ENCODE measurements at places on chromosomes 12 and 14.

- no peak for DNase-seq
Observed at GRCh38 chr12:15534322-15534721, 212.0 kb downstream of the PTPRO start.

GRCh38 chr12:81957631-81958030, 198.5 kb upstream of the PPFIA2 start:
- no peak for DNase-seq

GRCh38 chr14:69968132-69968531, 88.9 kb downstream of the SMOC1 start:
- DNase-seq = no peak

DNA sequence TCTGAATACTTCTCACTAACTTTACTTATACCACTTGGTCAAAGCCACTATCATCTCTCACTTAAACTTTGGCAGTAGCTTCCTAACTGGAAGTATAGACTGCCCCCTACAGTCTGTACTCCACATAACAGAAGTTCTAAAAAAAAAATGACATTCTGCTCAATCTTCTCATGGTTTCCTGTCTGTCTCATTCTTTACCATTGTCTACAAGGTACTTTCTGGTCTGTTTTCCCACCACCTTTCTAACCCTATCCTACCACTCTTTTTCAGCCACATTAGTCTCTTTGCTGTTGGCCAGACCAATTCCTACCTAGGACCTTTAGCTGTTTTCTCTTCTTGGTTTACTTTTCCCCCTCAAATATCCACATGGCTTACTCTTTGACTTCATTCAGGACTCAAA, 14.7 kb downstream of the CPSF6 start:
- DNase-seq = peak; percentile 84

GRCh38 chr12:95205016-95205624, 12.1 kb downstream of the FGD6 start:
- DNase-seq = no peak

- no peak for DNase-seq
Observed at GRCh38 chr14:80346395-80346794, 135.1 kb upstream of the DIO2 start.

DNA sequence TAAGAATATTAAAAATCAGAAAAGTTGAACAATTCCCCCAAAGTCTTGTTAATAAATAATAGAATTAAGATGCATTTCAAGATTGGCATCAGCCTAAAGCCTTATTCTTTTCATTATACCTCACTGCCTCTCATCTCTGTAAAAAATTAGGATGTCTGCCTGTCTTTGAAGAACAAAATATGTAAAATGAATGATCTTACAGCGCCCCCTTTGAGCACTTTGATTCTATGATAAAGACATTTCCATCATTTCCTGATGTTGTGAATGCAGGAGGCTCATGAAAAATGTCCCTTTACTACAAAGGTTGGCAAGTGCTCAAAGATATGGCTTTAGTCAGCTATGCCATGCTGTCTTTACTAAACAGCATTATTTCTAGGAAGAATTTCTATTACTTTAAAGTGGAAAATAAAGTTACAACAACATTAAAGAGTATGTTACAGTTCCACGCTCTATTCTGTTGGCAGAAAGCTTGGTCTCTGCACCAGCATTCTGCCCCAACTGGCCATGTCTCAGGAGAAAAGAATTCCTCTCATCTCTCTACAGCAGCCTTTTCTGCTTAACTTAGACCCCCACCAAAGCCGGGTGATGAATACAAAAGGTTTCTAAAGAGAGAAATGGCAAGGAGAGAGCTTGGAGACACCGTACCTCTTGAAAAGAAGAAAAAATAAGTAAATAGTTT, 95.1 kb downstream of the LLPH start:
- DNase-seq = no peak

- no peak for DNase-seq
Observed at GRCh38 chr12:115570069-115570777, 707.3 kb downstream of the MED13L start.

- no peak for DNase-seq
Observed at GRCh38 chr12:71848212-71848611, 8.7 kb downstream of the TBC1D15 start.

GRCh38 chr12:63888908-63889635, 44.6 kb downstream of the SRGAP1 start:
- DNase-seq = no peak

DNA sequence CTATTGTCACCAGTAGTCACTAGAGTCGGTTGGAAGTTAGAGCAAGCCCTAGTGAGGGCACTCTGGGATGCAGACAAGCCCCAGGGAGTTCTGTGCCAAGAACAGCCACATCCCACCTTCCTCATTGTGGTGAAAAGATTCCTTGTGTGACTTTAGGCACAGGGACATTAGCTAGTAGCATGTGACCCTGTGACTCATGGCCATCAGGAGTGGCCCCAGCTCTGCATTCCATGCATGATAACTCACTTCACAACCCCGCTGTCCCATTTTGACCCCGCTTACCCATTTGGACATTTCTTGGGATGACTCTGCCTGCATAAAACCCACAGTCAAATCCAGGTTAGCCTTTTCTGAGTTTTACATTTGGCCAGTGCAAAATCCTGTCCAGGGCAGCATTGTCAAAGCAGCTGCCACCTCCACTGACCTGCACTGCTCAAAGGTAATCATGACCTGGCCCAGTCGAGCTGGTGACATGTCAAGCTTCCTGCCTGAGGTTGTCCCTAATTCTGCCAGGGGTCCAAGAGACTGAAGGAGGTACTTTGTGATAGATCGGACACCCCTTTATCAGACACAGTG, 430.5 kb downstream of the DPF3 start:
- DNase-seq = no peak

DNA sequence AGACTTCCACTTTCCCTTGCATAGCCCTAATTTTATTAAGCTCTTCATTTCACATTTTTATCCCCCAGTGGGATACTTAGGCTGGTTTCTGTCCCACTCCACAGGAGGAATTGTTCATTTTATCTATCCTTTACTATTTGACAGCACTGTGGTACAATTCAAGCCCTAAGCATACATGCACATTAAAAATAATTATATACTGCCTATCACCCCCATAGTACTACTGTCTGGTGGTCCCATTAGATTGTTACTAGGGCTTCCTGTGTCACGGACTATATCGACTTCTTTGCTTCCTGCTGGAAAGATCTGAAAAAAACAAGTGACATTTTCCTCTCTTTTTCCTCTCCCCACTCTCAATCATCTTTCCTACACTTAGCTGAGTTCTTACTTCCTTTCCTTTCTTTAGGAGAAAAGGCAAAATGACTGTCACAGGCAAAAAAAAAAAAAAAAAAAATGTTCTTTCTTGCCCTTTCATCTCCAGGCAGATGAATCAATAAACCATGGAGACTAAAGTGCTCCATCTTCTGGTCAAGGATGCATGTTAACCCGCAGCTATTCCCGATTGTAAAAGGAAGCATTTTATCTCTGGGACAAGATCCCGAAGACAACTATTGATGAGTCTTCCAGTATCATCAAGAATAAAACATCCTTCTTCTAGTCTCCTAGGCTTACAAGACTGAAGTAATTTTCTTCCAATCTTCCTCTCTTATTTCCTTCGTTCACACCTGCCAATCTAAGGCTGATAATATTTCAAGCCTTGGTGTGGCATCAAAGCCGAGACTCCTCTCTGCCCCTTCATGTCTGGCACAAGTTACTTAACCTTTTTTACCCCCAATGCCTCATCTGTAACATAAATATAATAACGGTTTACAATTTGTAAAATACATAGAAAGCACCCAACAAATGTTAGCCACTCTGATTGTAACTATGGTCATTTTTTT, 94.4 kb upstream of the PLEKHG7 start:
- DNase-seq = no peak

DNA sequence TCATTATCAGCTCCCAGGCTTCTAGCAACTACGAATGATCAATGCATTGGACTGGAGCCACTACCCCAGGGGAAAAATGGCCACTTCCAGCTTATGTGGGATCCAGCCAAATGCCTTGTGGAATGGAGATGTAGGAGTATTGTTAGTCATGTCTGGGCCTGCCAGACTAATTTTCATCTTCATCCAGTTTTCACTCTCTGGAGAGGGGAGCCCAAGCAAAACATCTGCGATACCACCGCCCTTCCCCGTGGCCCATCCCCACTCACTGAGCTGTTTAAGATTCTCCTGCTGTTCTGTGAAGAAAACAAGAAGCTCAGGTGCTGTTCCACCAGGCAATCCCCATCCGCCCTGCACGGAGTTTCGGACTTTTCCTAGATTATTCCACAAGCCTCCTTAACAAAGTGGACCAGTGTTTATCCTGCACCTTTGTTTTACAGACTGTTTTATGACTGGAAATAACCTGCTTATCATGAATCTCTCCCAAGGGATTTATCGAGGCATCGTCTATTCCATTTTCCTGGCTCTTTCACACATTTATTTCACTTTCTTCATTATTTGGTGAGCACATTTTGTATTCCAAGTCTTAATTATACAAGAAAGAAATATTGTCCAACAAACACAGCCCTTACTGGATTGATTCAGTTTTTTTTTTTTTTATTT, 35.5 kb upstream of the MAX start:
- DNase-seq = no peak

- DNase-seq = no peak
Observed at GRCh38 chr12:229441-230191, 15.7 kb upstream of the SLC6A12 start.

DNA sequence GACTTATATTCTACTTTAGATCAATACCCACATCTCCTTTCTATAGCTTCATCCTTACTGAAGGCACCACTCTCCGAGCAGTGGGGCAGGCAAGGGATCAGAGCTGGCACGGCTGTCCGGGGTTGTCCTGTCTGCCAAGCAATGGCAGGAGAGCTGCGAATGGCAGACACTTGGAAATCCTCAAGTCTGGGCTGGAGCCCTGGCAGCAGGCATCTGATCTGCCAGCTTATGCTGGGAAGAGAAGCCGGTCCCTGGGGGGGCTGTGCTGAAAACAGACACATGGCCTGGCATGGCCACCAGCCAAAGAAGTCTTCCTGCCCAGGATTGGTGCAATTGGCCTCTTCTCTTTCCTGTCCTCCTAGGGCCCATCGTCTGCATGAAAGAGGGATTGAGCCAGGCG, 280.2 kb upstream of the PWP1 start:
- DNase-seq = no peak

DNA sequence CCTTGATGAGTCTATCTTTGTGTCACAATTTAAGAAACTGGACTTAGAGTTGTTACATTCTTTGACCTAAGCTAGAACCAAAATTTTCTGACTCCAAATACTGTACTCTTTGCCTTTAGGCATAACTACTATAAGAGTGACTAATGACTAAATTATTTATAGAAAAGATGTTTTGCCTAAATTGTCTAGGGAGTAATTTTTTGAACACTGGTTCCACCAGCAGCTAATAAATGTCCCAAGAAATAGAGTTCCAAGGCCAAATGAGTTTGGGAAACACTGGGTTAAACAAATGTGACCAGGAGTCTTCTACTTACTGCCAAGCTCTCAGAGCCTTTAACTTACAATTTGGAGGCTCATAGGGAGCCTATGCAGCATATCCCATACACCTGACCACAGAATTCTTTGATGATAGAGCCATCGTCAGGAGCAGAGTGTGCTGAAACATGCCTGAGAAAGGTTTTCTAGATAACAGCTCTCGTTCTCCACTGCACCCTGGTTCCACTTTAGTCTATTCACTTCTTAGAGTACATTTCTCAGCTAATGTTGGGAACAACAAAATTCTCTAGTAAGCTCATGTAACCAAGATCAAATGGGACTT, 215.9 kb upstream of the HMGA2 start:
- no peak for DNase-seq

DNA sequence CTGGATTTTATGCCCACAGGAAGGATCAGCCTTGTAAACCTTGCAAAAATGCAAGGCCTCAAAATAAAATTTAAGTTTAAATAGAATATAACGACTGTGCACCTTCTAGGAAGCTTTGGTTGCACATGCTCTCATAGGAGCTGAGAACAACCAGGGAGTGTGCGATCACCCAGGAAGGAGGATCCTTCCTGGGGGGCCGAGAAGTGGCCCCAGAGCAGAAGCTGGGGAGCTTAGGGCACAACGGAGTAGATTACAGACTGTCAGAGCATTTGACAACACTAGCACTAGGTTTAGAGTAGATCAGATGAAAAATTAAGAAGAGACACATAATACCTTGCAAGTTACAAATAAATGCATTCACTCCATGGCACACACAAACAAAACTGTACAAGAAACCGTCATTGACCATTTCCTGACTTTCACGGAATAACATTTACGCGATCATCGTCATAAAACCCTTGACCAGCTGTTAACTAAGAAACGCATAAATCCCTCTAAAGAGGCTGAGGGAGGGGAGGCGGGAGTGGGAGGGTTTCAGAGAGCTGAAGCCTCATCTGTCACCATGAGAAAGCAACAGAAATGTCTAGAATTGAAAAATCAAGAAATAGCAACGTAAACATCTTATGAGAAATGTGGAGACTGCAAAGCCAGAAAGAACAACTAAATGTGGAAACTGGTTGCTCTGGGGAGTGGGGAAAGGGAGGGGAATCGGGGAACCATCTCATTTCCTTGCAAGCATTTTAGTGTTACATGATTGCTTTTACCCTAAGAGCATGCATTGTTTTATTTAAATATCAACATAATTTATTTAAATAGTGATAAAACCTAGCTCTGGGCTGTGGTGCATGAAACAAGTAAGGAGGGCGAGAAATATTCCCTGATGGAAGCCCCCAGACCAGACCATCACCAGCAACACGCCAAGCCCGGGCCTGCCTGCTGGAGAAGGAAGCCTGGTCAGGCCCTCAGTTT, 13.1 kb upstream of the CCDC85C start:
- DNase-seq = no peak

GRCh38 chr14:78178971-78179370, 8.8 kb downstream of the NRXN3 start:
- no peak for DNase-seq

GRCh38 chr14:104532191-104532555, 47.4 kb upstream of the C14orf180 start:
- no peak for DNase-seq

DNA sequence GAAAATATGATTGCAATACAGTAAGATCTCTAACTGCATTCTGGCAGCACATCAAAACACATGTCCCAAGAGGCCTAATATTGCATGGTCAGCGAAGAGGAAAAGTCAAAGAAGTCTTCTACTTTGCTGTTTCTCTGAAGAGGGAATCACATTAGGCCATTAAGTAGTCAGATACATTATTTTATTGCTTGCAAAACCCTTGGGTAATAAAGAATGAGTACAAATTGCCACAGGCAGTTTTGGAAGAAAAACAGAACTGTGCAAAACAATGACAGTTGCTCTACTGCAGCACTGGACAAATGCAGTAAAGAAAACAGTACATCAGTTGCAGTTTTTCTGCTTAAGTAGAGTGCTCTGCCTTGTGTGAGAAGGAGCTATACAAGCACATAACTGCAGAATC, 211.9 kb downstream of the MED13L start:
- DNase-seq = no peak

DNA sequence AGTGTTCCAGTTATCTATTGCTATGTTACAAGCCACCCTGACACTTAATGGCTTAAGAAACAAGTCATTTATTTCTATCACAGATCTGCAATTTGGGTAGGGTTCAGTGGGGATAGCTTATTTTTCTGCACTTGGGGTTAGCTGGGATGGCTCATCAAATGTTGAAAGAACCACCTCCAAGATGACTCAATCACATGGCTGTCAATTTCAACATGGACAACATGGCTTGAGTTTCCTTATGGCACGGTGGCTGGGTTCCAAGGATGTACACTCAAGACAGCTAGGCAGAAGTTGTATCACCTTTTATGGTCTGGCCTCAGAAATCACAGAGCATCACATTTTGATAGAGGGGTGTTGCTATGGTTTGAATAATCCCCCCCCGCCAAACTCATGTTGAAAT, 24.5 kb upstream of the IGF1 start:
- no peak for DNase-seq
